Coronary artery (tissue), 2 donors: ENCODE measurements at places on chromosomes 1 and 21.

DNA sequence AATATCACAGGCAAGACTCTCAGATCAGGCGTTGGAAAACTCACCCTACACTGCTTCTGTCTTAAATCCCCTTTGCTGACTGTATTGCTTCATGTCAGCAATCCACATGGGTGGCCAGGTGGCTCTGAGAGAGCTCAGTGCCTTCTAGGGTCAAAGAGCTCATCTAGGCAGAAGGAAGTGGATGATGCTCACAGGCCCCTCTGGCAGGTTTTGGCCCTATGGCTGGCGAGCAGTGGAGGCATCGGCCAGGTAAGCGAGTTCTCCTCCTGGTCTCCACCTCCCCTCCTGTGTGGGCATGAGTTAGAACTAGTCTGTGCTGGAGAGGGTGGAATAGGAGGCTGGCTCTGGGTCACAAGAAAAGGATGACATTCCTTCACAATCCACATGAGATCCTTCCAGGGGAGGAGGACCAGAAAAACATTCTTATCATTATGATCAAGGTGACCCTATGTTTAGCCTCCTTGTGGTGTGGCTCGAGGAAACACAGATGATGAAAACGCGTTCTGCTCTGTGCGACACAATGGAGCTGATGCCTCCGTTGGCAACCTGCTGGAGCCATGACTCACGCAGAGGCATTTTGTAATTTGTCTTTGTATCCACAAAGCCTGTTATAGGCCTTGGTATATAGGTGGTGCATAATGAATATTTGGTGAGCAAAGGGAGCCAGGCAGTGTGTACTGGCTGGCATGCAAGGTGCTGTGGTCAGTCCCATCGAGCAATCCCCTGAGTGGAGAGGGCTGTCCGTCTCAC is 264.6 kb upstream of the RAB4A start:
- no peak for DNase-seq

DNA sequence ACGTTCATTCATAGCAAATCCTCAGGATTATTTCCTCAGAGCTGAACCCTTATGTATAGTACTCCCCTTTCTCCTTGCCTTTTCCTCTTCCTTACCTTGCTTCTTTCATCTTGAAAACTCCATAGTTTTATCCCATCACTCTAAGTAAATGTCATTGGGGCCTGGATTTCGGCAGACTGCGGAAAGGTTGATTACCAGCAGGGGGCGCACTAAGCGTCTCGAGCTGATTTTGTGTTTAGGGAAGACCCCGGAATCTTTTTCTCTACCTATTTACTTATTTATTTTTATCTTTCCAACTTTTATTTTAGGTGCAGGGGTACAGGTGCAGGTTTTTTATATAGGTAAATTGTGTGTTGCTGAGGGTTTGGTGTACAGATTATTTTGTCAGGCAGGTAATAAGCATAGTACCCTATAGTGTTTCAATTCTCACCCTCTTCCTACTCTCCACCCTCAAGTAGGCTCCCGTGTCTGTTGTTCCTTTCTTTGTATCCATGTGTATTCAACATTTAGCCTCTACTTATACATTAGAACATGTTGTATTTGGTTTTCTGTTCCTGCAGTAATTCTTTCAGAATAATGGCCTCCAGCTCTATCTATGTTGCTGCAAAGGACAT is 11.4 kb upstream of the MTARC1 start:
- DNase-seq = no peak

- DNase-seq = no peak
Observed at GRCh38 chr1:160438317-160438918, 38.1 kb downstream of the VANGL2 start.

DNA sequence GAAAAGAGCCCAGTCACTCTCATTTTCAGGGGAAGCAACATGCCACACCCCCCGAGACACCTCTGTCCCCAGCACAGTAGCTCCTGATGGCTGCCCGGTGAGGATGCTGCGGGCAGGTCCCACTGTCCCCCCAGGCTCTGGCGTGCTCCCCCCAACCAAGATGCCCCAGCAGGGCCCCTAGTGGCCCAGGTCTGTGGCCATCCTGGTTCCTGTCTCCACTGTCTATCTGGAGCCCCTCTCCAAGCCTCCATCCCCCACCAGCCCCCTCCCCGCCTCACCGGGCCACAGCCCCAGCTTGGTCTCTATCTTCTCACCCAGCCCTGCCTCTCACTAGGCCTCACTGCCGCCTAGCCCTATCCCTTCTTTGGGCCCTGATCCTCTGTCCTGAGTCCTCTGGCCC is 61.8 kb downstream of the UBIAD1 start:
- no peak for DNase-seq

GRCh38 chr1:172275478-172275877 is 145.0 kb upstream of the C1orf105 start:
- no peak for DNase-seq

DNA sequence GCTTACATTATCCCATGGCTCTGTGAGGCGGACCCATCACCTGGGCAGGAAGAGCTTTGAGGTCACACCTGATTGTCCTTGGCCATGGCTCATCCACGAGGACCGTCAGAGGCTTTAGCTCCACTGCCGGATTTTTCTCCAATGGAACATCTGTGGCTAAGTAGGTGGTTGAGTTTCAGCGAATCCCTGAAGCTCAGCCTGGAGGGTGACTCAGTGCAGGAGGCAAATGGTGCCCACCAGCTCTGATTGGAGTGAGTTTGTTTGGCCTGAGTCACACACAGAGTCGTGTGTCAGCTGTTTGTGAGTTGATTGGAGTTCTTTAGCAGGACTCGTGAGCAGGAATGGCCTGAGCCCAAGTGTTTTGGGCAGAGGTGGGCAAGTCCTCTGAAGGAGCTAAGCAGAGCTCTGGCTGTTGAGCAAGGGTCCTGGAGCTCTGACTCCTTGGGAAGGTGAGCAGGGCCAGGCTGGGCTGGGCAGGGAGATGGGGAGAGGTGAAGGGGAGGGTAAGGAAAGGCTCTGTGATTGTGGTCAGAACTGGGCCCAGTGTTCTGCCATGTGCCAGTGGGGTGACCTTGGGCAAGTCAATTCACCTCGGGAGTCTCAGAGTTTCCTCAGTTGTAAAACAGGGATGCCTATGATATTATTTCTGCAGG is 2.0 kb downstream of the SLC6A17 start:
- DNase-seq = no peak

DNA sequence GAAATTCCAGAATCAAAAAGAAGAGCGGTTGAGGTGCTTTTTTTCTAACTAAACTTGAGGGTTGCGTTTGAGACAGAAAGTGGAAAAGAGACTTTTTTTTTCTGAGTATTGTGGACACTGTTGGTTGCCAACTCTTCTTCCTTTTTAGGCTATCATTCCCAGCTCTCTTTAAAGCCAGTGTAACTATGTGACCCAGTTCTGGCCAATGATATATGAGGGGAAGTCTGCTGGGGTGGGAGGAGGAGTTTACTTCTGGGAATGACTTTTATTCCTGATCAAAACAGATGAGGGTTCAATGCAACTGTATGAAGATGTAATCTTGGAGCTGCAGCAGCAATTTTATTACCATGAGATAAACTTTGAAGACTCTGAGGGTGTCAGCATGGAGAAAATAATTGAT is 17.3 kb upstream of the NMNAT2 start:
- DNase-seq = no peak

DNA sequence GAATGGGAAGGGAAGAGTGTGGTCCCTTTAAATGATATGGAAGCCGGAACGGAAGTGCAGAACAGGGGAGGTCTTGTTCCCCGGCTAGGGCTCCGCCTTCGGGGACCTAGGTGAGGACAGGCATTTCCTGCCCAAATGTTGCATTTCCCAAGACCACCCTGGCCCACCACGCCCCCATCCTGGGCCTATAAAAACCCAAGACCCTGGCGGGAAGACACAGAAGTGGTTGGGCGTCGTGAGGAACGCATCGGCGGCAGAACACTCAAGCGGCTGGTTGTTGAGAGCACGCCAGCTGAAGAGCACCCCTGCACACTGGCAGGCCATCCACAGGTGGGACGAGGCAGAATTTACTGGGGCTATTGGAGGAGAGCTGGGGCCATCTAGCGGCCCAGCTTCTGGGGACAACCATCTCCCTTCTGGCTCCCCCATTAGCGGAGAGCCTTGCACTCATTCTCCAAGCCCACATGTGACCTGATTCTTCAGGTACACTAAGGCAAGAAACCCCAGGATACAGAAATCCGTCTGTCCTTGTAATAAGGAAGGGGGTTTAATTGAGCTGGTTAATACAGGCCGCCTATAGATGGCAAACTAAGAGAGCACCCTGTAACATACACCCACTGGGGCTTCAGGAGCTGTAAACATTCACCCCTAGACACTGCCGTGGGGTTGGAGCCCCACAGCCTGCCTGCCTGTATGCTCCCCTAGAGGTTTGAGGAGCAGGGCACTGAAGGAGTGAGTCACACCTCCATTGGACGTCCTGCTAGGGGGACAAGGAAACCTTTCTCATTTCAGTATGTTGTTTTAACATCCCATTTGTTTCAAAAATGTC is 1327.9 kb downstream of the BRINP3 start:
- no peak for DNase-seq

DNA sequence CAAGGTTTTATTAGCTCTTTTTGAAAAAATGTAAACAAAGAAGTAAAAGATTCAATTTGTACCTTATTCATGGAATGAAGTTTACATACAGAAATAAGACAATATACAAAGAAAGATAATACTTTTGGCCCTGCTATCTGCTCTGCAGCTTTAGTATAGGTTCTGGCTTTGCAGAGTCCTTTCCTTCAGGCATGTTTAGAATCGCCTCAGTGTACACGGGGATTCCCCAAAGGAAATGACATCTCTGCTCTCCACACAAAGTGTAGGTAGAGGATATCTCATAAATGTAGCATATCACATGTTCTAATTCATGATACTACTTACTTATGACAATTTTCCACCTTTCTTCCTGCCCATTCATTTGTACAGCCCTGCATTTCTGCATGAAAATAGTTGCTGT is 222.6 kb upstream of the DPYD start:
- no peak for DNase-seq

DNA sequence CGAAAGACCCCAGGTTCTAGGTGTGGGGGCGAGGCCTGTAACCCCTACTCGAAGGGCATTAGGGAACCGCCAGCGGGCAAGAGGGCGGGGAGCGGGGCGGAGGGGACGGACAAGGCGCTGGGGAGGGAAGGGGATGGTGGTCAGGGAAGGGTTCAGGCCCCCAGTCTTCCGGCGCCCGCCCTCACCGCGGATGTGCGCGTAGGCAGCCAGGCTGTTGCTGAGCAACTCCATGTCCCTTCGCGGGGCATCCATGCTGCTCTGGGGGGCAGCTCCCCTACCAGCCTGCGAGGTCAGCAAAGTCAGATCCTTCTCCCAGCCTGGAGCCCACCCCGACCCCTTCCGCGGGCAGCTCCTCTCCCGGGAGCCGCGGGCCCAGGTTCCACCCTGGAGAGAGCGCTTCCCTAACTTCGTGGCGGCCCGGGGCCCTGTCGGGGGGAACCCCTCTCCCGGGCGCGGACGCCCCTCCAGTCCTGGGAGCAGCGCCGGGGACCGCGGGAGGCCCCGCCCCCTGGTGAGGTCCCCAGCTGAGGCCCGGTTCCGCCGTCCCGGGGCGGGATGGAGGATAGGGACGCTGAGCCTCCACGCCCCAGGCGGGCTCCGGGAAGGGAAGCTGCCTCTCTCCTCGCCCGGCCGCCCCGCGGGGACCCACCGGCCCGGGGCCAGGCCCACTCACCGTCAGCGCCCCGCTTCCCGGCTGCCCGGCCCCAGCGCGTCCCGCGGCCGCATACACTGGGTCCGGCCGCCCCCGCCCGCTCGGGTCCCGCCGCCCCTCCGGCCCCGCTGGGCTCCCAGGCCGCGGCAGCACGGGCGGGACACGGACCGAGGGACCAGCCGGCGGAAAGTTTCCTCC is 434 bp downstream of the EVA1B start:
- peak; percentile 88 for DNase-seq

DNA sequence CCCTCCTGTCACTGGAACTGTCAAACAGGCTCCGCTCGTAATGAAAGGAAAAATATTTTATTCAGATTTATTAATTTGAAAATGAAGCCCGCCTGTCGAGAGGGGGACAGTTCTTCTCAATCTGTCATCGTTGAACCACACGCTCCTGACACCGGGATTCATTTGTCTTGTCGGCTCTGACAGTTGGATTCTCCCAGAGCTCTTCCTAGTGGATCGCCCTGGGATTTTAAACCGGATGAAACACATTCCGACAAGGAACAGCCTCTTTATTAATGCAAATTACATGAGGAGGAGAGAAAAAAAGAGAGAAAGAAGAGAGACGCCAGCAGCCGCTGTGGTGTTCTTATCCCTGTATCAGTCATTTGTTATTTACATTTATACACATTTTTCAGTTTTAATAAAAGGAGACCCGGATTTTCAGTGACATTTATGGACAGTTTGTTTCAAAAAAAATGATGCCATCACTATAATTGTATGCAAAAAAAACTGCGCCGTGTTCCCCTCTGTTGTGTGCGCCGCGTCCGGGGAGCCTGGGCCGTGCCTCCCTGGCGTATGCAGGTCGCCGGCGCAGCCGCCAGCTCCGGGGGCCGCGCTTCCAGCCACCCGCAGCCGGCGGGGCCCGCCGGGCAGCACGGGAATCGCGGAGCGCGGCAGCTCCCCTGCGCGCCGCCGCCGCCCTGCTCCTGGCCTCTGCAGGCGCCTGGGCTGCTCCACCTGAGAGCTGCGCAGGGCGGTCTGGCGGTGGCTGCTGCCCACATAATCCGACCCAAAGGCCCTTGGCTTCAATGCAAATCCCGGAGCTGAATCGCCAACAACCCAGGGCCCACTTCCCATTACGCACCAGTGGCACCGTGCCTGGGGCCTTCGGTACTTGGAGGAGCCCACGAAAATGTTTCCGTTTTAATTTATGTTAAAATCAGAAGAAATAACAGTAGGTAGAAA is 237.9 kb upstream of the PBX1 start:
- DNase-seq = no peak

- DNase-seq = no peak
Observed at GRCh38 chr1:198517623-198518199, 22.8 kb downstream of the ATP6V1G3 start.

GRCh38 chr1:189496768-189497167 is 980.9 kb downstream of the BRINP3 start:
- no peak for DNase-seq
